ENCODE measurements at places on chromosomes 1 and 21. TPM values are rescaled to one million over a fixed set of nuclear protein-coding genes. Genes with fewer than 3 reads are reported as not detected.
A peak's percentile ranks its signal among the peaks of the same experiment; 100 is the strongest.

DNA sequence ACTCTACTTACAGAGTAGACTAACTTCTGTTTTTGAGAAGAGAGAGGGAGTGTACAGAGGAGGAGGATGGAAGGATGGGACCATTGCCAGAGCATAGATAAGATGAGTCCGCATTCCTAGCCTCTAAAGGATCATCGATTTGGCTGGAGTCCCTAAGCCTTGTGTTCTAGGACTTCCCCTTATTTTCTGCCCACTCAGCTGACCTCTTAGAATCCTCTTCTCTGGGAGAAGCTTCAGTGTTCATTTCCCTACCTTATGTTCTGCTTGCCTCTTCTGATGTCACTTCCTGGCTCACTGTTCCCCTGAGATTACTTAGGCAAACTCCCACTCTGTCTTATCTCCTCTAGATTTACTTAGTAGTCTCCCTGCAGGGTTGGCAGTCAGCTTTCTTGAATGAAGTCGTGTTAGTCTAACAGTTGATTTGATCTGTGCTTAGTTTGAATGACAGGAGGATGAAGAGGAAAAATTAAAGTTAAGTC, 156.7 kb downstream of the SYT2 start:
- H3K4me3 ChIP-seq = no peak overlapping the region
- H3K27ac ChIP-seq = no peak overlapping the region
- no peaks in the 10 kb centered on the region for H3K36me3 ChIP-seq

DNA sequence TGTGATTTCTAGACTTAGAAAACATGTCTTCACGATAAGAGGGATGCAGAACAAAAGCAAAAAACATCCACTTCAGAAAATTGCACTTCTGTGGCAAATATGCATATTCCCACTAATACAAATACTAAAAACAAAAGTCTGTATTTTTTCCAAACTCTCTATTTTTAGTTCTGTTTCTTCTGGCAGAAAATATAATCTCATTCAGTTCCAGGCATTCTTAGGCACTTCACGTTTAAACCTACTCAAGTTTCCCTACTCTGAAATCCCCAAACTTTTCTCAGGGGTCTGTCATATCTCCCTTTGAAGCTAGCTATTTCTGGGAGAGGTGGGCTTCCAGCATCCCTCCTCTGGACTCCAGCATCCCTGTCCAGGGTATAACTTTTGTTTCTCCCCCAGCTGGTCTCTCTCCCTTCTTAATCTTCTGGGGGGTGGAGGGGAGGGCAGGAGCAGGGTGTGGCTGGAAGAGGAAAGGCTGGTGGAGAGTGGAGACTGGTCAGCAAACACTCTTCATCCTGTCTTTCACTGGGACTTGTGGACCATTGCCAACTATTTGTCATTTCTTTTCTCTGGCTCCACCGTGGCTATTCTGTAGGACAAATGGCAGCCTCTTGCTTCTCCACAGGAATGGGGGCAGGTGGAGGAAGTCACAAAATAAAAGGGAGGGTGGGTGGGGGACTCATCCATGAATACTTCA, 19.6 kb upstream of the NCF2 start:
- H3K4me1 ChIP-seq = peaks cover 7% of the 10 kb centered on the region
- no peaks in the 10 kb centered on the region for H3K27me3 ChIP-seq
- DNase-seq = peak; percentile 79

DNA sequence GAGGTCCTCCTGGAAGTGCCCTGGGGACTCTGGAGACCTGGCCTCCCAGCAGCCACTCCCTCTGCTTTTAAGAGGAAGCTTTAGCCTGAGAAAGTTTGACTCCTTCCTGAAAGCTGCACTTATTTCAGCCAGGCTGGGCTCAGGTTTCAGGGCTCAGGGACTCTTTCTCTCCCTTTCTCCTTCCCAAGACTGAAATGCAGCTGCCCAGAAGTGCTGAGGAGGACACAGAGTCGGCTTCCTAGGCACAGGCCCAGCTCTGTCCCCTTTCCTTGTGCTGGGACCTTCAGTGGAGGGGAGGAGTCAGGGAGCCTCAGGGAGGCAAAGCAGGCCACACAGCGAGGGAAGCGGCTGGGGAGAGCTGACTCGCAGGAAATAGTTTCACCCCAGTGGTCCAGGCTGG, 137.3 kb downstream of the NAV1 start:
- no peaks in the 10 kb centered on the region for H3K27me3 ChIP-seq
- H3K27ac ChIP-seq = peak overlapping the region; percentile 15
- H3K36me3 ChIP-seq = no peaks in the 10 kb centered on the region
- DNase-seq = peak; percentile 89

DNA sequence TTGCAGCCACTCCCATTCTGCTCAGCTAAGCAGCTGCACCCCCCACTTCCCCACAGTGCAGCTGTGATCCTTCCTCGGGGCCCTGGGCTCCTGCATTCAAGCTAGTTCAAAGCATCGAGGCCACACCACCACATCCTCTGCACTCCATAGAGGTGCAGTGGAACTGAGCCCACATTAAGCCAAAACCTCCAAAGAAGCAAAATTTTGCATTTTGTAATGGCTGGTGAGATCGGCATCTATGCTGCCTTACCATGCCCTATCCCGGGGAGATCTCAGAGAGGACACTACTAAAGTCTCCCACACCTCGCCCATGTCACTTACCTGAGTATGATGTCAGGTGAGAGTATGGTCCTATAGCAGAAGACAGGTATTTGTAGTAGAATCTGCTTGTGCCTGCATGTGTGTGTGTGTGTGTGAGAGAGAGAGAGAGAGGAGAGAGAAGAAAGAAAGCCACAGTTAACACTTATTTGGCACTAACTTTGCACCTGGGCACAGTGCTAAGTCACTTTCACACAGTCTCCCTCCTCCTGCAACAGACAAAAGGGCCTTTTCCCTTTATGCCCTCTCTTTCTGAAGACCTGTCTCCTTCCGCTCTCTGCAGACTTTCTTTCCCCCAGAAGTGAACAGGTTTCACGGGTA, 89.8 kb downstream of the KIF14 start:
- no peak overlapping the region for H3K4me3 ChIP-seq
- no peaks in the 10 kb centered on the region for H3K27me3 ChIP-seq
- DNase-seq = peak; percentile 33
- no peaks in the 10 kb centered on the region for H3K4me1 ChIP-seq

DNA sequence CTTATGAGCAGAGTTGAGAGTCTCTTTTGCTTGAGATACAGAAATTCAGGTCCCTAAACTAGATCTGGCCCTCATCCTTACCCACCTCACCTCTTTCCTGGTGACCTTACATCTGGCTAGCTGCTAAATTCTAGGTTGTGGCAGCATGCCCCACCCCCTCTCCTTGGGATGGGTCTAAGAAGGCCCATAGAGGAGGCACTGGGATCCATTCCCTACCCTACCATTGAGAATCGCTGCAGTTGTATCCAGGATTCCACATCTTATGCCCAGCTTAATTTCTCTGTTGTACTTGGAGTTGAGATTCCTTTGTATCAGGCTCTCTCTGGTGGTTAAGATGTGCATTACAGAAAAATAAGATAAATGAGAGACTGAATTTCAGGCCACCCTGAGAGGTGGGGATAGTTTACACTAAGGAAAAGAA, 9.5 kb upstream of the TMEM39B start:
- H3K27me3 ChIP-seq = no peaks in the 10 kb centered on the region
- peak; percentile 32 for DNase-seq
- no peak overlapping the region for H3K4me3 ChIP-seq
- H3K27ac ChIP-seq = peak overlapping the region; percentile 30
- H3K4me1 ChIP-seq = peaks cover 6% of the 10 kb centered on the region

GRCh38 chr1:234996245-234996757, 132.3 kb downstream of the TOMM20 start:
- peak overlapping the region; percentile 72 for H3K27ac ChIP-seq
- DNase-seq = no peak
- H3K4me3 ChIP-seq = no peak overlapping the region
- peaks cover 14% of the 10 kb centered on the region for H3K4me1 ChIP-seq
- no peaks in the 10 kb centered on the region for H3K27me3 ChIP-seq
- no peaks in the 10 kb centered on the region for H3K36me3 ChIP-seq

DNA sequence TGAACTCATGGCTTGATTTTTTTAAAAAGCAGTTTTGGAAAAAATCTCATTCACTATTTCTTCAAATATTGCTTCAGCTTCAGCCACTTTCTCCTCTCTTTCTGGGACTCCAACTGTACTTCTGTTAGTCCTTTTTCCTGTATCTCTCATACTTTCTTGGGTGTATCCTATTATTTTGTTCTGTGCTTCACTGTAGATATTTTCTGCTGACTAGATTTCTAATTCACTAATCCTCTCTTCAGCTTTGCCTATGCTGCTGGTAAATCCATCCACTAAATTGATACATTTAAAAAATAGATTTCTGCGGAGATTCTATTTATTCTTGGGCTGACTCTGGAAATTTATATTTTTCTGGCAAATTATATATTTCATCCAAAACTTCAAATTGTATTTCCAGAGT, 4.9 kb upstream of the KCNE2 start:
- no peaks in the 10 kb centered on the region for H3K36me3 ChIP-seq
- H3K4me3 ChIP-seq = no peak overlapping the region
- peaks cover 2% of the 10 kb centered on the region for H3K27me3 ChIP-seq
- DNase-seq = no peak

DNA sequence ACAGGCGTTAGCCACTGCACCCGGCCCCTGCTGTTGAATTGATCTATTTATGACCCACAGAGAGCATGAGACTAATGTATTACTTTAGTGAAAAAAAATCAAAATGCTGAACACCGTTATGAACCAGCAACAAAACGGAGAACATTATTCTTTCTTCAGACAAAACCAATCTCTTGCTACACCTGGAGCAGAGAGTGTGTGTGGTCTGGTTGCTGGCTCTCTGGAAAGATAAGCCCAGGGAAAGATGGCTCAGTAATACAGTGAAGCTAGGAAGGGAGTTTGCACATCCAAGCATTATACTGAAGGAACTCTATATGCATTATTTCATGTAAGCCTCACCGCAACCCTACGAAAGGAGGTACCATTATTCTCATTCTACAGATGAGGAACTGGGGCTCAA, 117.0 kb downstream of the GLUL start:
- no peaks in the 10 kb centered on the region for H3K36me3 ChIP-seq
- H3K27ac ChIP-seq = no peak overlapping the region
- no peak for DNase-seq
- no peaks in the 10 kb centered on the region for H3K27me3 ChIP-seq
- peaks cover 1% of the 10 kb centered on the region for H3K4me1 ChIP-seq

- DNase-seq = no peak
- peaks cover 9% of the 10 kb centered on the region for H3K4me1 ChIP-seq
- H3K27ac ChIP-seq = no peak overlapping the region
- no peaks in the 10 kb centered on the region for H3K36me3 ChIP-seq
- H3K27me3 ChIP-seq = no peaks in the 10 kb centered on the region
Measured at GRCh38 chr1:170204121-170204520, 58.4 kb downstream of the NTMT2 start.

The PRDM16 gene
- total RNA-seq = 36.5 TPM

The RNPEP gene
- total RNA-seq = 74.9 TPM

The KCNT2 gene
- 18.7 TPM for total RNA-seq

The NENF gene
- total RNA-seq = 52.8 TPM

The TMPRSS3 gene
- total RNA-seq = 2.1 TPM
